ENCODE measurements at places on chromosomes 12 and 14.

DNA sequence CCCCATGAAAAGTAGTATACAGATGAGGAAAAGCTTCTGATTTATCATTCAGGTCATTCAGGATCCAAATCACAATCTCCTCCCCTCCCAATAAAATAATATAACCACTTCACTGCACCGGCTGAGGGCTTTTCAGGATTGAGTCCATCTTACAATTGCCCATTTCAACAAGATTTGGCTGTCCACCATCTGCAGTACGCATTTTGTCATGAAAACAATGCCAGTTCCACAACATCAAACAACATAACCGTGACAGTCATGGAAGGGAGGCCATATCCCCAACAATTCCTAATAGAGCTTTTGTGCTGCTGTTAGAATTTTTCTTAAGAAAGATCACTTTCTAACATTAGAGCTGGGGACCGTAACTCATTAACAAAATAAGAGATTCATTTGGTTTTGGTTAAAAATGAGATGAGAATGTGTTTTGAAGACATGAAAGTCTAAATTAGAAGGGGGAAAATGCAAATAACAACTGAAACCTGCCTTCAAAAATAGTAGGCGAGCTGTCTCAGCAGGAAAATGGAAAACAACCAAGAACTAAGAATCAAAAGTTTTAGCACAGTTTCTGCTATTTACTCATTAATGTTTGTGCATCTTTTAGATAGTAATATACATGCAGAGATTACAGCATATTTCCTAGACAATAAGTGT lies 38.3 kb upstream of the TMTC2 start:
- no peak for DNase-seq

DNA sequence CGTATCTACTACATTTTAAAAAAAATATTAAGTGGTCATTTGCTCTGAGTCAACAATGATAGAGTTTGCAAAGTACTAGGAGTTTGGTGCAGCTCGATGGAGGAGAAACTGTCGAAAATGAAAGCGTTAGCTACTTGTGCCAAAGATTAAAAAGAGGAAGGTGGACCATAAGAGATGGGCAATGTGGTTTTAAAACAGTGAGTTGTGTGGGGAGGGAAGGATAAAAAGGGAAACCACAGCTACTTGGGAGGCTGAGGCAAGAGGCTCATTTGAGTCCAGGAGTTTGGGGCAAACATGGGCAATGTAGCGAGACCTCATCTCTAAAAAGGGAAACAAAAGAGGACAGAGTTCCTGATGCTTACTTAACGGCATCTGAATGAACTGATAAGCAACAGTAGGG lies 18.2 kb upstream of the STRAP start:
- DNase-seq: no peak

- no peak for DNase-seq
Measured at GRCh38 chr12:128583453-128583852, 240.3 kb downstream of the SLC15A4 start.

- no peak for DNase-seq
Measured at GRCh38 chr12:131112021-131112420, 158.3 kb downstream of the ADGRD1 start.

DNA sequence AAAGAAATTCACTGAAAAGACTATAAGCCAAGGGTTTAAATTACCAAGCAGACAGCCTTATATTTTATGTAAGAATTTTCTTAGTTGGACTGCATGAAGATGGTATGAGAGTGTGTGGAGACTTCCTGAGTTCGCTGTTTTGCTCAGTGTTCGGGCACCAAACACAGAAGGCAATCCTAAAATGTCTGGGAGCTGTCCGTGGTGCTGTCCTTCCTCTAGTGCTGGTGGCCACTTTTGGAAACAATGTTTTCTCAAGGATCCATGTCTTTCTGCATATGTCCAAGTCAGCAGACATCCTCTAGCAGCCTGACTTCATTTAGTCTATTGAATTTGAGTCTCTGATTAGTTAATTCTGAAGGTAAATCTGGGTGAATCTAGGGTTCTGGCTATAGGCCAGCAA lies 135.8 kb downstream of the SLC8A3 start:
- DNase-seq: peak; percentile 53

- DNase-seq: no peak
Measured at GRCh38 chr12:13045816-13046215, 1.6 kb downstream of the FAM234B start.

DNA sequence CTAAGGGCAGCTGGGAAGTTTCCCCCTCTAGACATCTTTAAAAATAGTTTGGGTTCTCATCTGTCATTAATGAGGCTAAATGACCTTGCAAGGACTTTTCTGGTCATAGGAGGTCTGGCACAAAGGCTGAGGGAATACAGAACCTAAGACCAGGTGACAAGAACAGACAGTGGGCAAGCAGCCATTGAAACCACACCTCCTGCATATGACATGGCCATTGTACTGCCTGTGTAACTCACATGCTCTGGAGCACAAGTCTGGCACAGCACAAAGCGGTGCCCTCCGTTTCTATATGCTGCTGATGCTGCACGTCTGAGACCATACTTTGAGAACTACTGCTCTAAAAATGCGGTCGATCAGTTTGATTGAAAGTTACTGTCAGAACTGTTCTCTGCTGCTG lies 143.3 kb downstream of the APAF1 start:
- DNase-seq: no peak

- no peak for DNase-seq
Measured at GRCh38 chr12:16020031-16020430, 108.9 kb downstream of the DERA start.

GRCh38 chr12:126431767-126432166 lies 1366.5 kb downstream of the AACS start:
- no peak for DNase-seq

GRCh38 chr14:20682127-20682434 lies 2.3 kb upstream of the RNASE4 start:
- no peak for DNase-seq

GRCh38 chr14:77470224-77470870 lies 12.5 kb downstream of the AHSA1 start:
- DNase-seq: no peak
